ENCODE measurements at places on chromosomes 4 and X.
A peak's percentile ranks its signal among the peaks of the same experiment; 100 is the strongest.

DNA sequence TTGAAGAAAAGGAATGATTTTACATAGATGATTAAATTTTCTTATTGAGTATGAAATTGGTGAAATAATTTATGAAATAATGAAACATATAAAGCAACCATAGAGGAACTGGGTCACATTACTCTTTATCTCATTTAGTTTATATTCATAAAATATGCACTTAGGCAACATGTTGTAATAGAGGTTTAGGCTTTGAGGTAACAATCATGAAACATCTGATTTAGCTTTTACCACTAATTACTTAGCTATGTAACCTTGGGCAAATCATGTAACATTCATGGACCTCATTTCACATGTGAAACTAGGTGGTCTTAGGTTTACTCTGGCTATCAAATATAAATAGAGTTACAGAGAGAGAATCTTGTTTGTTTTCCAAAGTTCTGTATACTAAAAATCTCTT, 54.5 kb upstream of the SMARCA5 start:
- DNase-seq, result no peak

- DNase-seq, result no peak
Observed at GRCh38 chr4:169566021-169566818, 46.2 kb downstream of the NEK1 start.

- no peak for DNase-seq
Observed at GRCh38 chr4:73676136-73676535, 55.9 kb upstream of the RASSF6 start.

DNA sequence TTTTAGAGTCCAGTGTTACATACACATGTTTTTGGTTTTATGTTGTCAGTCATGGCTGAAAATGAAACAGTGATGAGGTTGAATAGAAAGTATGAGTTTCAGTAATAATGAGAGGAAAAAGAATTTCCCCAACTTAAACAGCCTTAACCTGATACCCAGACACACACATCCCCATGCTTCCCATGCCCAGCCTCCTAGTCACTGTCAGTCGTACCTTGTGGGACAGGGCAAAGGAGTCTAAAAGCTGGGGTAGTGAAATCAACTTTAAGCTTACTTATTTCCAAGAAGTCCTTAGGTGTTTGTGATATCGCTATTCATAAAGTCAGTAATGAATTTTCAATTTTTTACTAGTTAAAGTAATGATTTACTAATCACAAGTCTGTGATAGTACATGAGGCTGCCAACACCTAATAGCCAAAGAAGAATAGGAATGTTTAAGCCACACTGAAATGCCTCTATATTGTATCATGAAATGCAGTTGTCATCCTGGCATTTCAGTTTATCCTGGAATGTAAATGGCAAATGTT, 24.3 kb upstream of the GPR34 start:
- no peak for DNase-seq

GRCh38 chr4:180285796-180286195, 1957.4 kb upstream of the TENM3 start:
- no peak for DNase-seq

DNA sequence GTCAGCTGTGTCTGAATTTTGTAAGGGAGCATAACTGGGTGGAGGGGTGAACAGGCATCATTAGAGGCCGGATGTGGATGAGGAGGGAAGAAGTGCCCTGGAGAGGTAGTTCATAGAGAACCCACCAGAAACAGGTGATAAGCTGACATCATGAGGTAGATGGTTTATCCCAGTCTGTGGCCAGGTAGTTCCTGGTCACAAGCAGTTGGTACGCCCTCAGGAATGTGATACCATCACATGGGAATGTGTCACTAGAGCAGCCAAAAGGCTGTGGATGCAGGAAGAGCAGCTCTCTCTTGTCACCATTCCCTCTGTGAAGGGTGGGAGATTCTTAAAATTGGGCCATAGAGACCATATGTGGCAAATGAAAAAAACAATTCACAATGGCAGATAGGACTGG, 21.9 kb downstream of the MSN start:
- no peak for DNase-seq

GRCh38 chr4:162450531-162451035, 286.8 kb upstream of the FSTL5 start:
- DNase-seq, result no peak

GRCh38 chr4:185734214-185734613, 77.8 kb downstream of the SORBS2 start:
- DNase-seq, result no peak

- no peak for DNase-seq
Observed at GRCh38 chr4:175412161-175412560, 399.9 kb downstream of the GPM6A start.

- DNase-seq, result no peak
Observed at GRCh38 chr4:66489370-66489769, 819.1 kb upstream of the EPHA5 start.

GRCh38 chr4:155891058-155891457, 12.4 kb upstream of the TDO2 start:
- DNase-seq, result no peak

- DNase-seq, result no peak
Observed at GRCh38 chrX:65643531-65644052, 23.9 kb upstream of the MSN start.

GRCh38 chr4:16916719-16917337, 18.4 kb upstream of the LDB2 start:
- DNase-seq, result peak; percentile 82

DNA sequence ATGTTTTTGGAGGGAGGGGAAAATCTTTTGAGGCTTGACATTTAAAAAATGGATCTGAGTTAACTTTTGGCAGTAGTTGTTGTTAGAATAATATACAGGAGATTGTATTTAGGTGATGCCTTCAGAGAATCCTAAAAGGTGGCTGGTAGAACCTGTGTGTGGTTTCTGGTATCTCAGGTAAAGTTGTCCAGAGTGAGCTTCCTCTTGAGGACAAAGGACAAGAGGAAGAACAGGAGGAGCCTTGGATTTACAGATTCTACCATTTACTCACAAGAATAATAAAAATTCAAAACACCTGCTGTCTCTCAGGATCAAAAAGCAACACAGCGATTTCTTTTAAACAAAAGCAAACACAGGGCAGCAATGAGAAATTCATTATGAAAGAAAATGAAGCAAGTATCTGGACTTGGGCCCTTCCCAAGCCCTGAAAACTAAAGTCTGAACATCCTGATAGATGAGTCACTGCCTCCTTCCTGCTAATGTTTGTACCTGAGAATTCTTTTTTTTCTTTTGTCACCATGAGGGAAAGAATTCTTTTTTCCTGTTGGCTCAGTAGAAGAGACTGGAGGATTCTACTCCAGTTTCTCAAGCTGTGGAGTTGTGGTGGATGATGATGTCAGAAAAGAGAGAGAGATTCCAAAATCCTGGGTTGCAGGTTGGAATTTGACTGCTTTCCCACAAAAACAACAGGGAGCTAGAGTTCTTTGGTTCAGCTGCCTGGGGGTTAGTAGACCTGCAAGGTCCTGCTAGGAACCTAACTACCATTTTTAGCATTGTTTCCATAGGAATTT, 31.5 kb upstream of the RAPGEF2 start:
- DNase-seq, result no peak

DNA sequence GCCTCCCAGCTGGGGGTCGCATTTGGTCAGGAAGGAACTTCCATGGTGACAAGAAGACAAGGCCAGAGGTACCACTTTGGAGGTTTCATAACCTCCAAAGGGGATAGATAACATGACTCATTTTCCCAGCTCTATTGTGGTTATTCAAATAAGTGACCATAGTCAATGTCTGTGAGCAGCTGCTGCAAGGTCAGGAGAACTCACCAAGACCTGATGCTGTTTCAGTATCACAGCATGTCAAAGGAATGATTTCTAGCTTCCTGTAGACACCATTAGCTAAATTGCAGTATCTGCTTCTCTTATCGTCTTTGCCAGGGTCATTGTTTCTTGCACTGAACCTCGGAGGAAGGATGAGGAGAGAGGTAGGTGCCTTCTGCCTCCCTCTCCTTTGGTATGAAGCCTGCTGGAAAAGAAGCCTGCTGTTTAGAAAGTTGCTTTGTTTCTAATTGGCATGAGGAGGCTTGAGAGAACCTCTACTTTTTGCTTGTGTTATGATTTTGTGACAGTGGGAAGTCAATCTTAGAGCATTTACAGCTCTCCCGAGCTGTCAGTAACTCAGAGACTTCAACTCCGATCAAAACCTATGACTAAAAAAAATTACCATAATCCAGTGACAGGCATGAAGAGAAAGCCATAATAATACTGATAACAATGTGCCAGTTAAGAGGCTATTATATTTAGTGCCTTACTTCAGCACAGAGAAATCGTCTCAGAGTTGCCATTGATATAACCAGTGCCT, 38.0 kb upstream of the GATB start:
- DNase-seq, result no peak

GRCh38 chr4:8168232-8168631, 9.6 kb upstream of the ABLIM2 start:
- no peak for DNase-seq

GRCh38 chr4:121182296-121182695, 18.2 kb upstream of the TNIP3 start:
- DNase-seq, result no peak

DNA sequence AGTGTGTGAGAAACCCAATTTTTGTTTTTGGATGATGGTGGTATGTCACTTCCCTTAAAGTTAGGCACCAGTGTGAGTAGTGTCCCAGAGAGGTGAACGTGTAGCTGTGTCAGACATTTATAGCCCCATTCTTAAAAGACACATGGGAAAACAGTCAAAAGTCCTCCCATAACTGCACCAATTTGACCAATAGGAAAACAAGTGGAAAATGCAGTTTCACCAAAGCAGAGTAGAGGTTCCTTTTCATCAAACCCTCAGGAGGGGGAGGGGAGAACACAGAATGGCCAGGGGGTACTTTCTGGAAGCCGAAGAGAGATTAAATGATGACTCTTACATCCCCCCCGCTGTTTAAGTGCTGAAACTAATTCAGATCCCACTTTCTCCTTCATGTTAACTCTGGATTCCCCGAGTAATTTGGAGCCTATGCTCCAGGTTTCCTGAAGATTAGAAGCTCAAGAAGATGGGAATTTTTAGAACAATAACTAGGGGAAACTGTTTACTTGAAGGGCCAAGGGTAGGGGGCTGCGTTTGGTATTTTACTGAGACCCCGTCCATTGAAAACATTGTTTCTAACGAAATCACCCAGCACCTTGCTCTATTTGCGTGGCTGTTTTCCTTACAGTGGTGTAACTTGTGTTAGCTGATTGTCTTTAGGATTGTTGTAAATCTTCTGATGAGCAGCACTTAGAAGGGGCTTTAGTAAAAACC, 2.1 kb upstream of the LEF1 start:
- no peak for DNase-seq

- no peak for DNase-seq
Observed at GRCh38 chr4:116870686-116871085, 214.7 kb downstream of the TRAM1L1 start.

GRCh38 chr4:94758141-94758699, 465 bp downstream of the BMPR1B start:
- DNase-seq, result no peak

Measured in activated CD8-positive, alpha-beta memory T cell treated with anti-CD3 and anti-CD28 coated beads, Interleukin-2, amount 10 ng/mL, durations not matched to agents 7 days and 5 days (primary cell).